Fibroblast of skin of right quadriceps (primary cell): ENCODE measurements at places on chromosomes 6 and 20.
A peak's percentile ranks its signal among the peaks of the same experiment; 100 is the strongest.

GRCh38 chr6:83838727-83839126 lies 14.4 kb upstream of the RIPPLY2 start:
- DNase-seq, result no peak

DNA sequence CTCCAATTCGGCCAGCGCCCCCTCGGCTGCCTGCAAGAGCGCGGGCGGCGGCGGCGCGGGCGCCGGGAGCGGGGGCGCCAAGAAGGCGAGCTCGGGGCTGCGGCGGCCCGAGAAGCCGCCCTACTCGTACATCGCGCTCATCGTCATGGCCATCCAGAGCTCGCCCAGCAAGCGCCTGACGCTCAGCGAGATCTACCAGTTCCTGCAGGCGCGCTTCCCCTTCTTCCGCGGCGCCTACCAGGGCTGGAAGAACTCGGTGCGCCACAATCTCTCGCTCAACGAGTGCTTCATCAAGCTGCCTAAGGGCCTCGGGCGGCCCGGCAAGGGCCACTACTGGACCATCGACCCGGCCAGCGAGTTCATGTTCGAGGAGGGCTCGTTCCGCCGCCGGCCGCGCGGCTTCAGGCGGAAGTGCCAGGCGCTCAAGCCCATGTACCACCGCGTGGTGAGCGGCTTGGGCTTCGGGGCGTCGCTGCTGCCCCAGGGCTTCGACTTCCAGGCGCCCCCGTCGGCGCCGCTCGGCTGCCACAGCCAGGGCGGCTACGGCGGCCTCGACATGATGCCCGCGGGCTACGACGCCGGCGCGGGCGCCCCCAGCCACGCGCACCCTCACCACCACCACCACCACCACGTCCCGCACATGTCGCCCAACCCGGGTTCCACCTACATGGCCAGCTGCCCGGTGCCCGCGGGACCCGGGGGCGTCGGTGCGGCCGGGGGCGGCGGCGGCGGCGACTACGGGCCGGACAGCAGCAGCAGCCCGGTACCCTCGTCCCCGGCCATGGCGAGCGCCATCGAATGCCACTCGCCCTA lies 963 bp downstream of the FOXF2 start:
- peak; percentile 40 for DNase-seq

DNA sequence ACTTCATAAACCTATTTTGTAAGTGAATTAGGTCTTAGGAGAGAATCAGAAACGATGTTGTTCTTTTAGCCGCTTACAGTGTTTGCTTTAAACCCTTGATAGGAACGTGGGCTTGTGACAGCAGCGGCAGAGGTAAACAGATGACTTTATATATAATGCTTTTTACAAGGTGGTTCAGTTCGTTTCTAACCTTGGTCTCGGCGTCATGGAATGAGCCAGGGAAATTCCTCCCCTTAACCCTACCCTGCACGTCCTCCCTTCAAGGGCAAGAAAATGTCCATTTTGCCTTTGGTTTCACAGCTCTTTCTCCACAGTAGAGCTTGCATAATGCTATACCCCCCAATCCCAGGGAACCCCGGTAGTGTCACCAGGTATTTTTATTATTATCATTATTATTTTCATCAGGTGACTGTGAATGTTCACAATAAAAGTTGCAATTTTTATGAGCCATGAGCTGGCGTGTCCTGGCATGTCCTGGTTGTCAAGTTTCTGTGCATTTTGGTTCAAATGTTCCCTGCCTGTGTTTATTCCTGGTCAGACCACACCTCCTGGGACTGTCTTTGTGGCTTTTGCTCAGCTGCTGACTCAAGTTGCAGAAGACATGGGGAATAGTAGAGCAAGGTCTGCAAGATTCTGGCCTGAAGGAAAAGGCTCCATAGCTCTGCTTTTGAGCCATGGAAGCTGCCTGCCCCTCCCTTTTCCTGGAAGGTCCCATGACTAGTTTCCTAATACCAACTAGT lies 112.8 kb upstream of the BMP2 start:
- DNase-seq, result no peak

- peak; percentile 79 for DNase-seq
These were observed 17.4 kb downstream of the CASS4 start for GRCh38 chr20:56429502-56429901.

- DNase-seq, result no peak
These were observed 6.9 kb downstream of the OLIG3 start for GRCh38 chr6:137487181-137487868.

GRCh38 chr20:38406476-38406875 lies 28.7 kb downstream of the SNHG17 start:
- DNase-seq, result no peak

GRCh38 chr6:157461000-157461915 lies 80.3 kb downstream of the ZDHHC14 start:
- DNase-seq, result peak; percentile 22

- no peak for DNase-seq
These were observed 12.2 kb upstream of the ZBTB46 start for GRCh38 chr20:63843222-63843621.

GRCh38 chr6:15608396-15608795 lies 54.4 kb downstream of the DTNBP1 start:
- peak; percentile 87 for DNase-seq
